Islet precursor cell (in vitro differentiated cells): ENCODE measurements at places on chromosomes 6 and 20.
A peak's percentile ranks its signal among the peaks of the same experiment; 100 is the strongest.

- DNase-seq, result peak; percentile 68
Measured at GRCh38 chr6:21915707-21916260, 322.2 kb downstream of the SOX4 start.

- DNase-seq, result no peak
Measured at GRCh38 chr6:169510871-169511270, 191.0 kb downstream of the WDR27 start.

DNA sequence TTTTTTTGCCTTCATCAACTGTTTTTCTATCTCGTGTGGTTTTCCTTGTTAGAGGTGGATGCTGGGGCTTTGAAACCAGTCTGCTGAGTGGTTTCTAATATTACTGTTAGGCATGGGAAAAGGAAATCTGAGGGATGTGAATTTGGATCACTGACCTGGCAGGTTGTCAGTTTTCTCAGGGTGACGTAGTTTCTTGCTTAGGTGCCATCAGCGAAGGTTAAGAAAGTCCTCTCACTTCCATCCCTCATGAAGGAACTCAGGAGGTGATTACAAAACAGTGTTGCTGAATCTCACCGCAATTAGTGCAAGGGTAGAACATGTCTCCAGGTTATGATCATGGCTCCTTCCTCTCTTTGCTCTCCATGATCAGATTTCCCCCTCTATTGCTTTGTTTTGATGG, 135.9 kb downstream of the SOX4 start:
- DNase-seq, result no peak

DNA sequence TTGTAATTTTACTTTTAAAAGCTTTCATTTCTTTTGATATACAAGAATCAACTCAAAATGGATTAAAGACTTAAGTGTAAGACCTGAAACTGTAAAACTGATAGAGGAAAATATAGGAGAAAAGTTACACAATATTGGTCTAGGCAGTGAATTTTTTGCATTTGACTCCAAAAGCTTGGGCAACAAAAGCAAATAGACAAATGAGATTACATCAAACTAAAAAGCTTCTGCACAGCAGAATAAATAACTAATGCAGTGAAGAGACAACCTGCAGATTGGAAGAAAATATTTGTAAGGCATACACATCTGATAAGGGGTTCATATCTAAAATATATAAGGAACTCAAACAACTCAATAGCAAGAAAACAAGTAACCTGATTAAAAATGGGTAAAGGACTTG, 3.0 kb downstream of the GABRR1 start:
- DNase-seq, result no peak

- DNase-seq, result no peak
Measured at GRCh38 chr6:159324596-159324995, 155.4 kb downstream of the FNDC1 start.

GRCh38 chr6:40996591-40997233, 42.3 kb downstream of the UNC5CL start:
- peak; percentile 69 for DNase-seq

- peak; percentile 55 for DNase-seq
Measured at GRCh38 chr6:36546308-36546919, 865 bp downstream of the STK38 start.

- DNase-seq, result no peak
Measured at GRCh38 chr6:165726965-165727381, 63.9 kb upstream of the PDE10A start.

DNA sequence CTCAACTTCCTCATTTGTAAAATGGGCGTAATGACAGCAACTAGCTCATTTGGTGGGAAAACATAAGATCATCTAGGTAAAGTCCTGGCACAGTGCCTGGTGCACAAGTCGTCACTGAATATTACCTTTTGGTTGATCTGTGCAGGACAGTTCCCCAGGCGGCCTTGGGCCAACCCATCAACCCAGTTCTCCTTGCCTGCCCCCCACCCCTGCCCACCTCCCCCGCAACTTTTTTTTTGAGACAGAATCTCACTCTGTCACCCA, 99.2 kb downstream of the JPH2 start:
- no peak for DNase-seq

DNA sequence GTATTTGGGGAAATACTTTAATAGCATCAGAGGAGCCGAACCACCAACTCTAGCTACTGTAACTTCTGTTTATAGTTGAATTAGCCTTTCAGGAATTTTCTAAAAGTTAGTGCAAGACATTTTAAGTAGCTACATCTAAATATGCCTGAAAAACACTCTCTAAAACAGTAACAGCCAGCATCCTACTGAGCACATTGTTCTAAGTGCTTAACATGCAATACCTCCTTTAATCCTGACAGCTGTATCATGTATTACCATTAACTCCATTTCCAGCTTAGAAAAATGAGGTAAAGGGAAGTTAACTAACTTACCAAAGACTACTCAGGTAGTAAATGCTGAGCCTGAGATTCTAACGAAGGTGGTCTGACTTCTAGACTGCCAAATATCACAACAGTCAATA, 120.7 kb downstream of the DST start:
- no peak for DNase-seq

GRCh38 chr6:13146442-13146841, 181.9 kb downstream of the TBC1D7 start:
- DNase-seq, result no peak

DNA sequence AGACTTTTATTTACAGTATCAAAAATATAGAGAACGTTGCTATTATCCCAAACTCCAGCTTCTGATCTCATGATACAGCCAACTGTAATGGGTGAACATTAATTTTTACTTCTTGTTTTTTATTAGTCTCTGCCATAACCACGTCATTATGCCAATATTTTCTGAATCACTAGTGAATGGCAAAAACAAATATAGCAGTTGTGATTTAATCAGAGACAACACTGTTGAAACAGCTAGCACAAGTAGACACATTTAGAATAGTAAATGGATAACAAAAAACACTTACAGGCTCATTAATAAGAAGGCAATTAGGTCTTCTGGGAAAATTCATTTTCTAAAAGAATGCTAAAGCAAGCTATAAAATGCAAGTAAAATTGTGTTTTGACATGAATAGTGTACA, 8.1 kb downstream of the PTPRK start:
- no peak for DNase-seq

- no peak for DNase-seq
Measured at GRCh38 chr20:40317156-40317790, 371.8 kb downstream of the MAFB start.

- peak; percentile 73 for DNase-seq
Measured at GRCh38 chr6:51608932-51609331, 478.5 kb downstream of the PKHD1 start.

- no peak for DNase-seq
Measured at GRCh38 chr20:49784291-49784690, 28.3 kb upstream of the SLC9A8 start.

DNA sequence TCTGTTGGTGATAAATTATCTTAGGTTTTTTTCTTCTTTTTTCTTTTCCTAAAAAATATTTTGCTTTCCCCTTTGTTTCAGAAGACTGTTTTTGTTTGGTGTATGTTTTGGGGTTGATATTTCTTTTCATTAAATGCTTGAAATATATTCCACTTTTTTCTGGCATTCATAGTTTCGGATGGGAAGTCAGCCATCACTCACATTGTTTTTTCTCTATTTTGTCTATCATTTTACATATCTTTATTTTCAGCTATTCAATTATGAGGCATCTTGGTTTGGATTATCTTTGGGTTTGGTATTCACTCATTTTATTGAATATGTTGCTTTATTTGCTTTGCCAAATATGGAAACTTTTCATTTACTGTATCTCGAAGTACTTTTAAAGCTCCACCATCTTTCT, 600.5 kb upstream of the EYS start:
- no peak for DNase-seq

- DNase-seq, result no peak
Measured at GRCh38 chr6:80126657-80127345, 20.3 kb downstream of the BCKDHB start.

GRCh38 chr6:71933881-71934280, 47.5 kb downstream of the RIMS1 start:
- DNase-seq, result no peak

- DNase-seq, result no peak
Measured at GRCh38 chr20:57374931-57375651, 16.1 kb upstream of the RBM38 start.

DNA sequence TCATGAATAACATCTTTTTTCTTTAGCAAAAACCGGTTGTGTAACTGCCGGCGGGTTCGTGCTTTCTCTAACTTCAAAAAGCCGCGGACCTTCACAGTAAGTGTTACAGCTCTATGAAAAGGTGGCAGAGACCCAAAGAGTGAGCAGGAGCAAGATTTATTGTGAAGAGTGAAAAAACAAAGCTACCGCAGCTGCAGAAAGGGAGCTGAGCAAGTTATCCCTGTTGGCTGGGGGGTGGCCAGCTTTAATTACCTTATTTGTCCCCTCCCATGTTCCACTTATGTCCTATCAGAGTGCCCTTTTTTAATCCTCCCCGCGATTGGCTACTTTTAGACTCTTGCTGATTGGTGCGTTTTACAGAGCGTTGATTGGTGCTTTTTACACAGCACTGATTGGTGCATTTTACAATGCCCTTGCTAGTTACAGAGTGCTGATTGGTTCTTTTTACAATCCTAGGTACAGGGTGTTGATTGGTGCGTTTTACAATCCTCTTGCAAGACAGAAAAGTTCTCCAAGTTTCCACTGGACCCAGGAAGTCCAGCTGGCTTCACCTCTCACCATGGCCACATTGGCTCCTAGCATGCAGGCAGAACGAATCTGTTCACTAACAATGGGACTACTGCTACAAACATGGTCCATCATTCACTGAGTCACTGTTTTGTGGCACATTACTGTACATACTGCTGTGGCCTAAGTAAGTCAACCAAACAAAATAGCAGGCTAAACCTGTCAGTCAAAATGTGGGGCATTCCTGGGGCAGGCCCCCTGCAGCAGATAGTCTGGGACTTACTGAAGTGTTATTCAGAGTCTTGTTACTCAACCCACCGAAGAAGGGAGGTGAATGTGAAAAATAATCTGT, 52.8 kb downstream of the MYLIP start:
- DNase-seq, result no peak

GRCh38 chr6:10101551-10102252, 313.2 kb downstream of the TFAP2A start:
- DNase-seq, result no peak

- DNase-seq, result no peak
Measured at GRCh38 chr6:150681578-150682395, 82.1 kb downstream of the PLEKHG1 start.

DNA sequence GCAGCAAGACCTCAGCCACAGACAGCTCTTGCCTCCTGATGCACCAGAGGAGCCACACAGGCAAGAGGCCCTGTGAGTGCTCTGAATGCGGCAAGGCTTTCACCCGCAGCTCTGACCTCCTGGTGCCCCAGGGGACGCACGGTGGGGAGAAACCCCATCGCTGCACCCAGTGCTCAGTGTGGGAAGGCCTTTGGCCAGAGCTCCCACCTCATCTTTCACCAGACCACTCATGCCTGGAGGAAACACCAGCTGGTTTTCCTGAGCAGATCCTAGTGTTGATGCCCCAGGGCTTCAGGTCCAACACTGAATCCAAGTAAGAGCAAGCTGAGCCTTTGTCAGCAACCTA, 37.0 kb upstream of the XRN2 start:
- no peak for DNase-seq

- no peak for DNase-seq
Measured at GRCh38 chr6:151704383-151704782, 103.1 kb upstream of the ESR1 start.

GRCh38 chr6:103722683-103723082, 1137.0 kb downstream of the HACE1 start:
- DNase-seq, result no peak

DNA sequence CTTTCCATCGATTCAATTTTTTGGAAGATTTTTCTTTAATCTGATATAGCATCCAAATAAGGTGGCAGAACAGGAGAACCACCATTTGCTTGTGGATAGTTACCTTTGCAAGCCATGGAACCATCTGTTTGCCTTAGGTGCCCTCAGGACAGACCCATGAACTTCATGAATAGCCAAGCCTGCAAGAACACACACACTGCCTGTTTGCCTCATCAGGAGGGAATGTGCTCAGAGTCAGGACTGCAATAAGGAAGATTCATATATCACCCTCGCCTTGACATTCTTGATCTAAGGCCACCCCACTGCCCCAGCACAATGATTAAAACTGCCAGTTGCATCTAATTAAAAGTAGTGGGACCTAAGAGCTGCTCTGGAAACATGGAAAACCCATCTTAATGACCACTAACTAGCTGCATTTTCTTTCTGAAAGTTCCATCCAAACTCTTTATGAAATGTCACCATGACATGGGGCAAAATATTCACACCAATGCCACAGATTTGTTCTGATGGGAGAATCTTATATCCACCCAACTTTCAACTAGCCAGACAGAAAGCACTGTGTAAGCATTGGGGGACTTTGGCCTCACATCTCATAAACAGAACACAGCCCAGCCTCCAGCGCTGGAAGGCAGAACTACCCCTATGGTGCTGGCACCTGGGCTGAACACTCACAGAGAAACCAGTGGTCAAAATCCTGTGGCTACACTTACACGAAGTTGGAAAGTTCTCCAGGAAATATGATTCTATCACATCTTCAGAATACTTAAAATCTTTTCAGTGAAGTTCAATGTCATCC, 48.3 kb downstream of the TBXT start:
- DNase-seq, result no peak

DNA sequence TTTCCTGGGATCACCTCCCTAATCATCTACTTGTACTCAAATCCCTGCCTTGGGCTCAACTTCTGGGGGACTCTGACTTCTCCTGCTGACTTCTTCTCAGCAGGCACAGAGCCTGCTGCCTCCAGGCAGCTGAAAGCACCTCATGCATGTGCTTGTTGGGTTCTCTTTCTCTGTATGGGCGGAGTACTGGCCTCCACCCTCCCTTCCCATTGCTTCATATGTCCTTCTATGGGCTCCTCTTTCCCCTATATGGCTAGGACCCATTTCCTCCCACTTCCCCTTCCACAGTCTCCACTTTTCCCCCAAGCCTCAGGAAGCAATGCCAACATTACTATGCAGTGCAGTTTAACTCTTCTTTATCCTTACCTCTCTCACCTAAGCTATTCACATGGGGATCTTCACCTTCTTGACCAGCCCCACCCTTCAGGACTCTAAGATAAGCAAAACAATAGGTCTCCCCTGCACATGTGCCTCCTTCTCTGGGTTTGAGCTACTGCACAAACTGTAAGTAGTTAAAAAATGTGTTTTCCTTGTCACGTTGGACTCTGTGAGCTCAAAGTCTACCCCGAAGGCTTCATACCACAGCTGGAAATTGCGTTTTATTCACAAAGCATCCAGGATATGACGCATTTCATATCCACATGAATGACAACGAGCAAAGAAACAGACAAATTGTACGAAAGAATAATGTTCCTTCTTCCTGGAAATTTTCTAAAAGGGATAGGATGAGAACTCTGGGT, 93.7 kb downstream of the CDS2 start:
- DNase-seq, result no peak

DNA sequence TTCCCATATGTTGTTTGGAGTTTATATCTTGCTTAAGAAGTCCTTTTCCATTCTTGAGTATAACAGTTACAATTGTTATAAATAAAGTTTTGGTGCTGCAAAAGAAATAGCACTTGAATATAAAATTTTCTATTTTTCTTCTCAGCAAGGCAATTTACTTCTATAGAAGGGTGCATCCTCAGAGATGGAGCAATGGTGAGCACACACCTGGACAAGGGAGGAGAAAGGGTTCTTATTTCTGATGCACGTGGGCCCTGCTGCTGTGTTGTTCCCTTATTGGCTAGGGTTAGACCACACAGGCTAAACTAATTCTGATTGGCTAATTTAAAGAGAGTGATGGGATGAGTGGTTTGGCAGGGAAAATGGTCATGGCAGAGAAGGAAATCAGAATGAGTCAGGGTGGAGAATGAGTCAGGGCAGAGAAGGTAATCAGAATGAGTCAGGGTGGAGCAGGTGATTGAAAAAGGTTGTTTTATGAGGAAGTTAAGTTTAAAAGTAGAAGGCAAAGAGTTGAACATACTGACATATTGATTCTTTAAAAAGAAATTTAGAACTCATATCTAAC, 38.0 kb downstream of the CST8 start:
- peak; percentile 60 for DNase-seq
